ENCODE measurements at places on chromosomes 4 and X. TPM values are rescaled to one million over a fixed set of nuclear protein-coding genes. Genes with fewer than 3 reads are reported as not detected.

Gene CTSO
- total RNA-seq, result 6.5 TPM

Gene EMD
- total RNA-seq, result 23.0 TPM

Gene MAGEB17
- total RNA-seq, result not detected

Gene CYBB
- not detected for total RNA-seq

Gene RTL3
- not detected for total RNA-seq

Gene PF4V1
- total RNA-seq, result 10.6 TPM

Gene SLC10A4
- not detected for total RNA-seq

Gene SPACA5
- total RNA-seq, result not detected

Gene CACNA1F
- not detected for total RNA-seq

Gene ZFYVE28
- 5.9 TPM for total RNA-seq

Gene SLC38A5
- total RNA-seq, result 21.9 TPM

Gene WAS
- not detected for total RNA-seq

Gene GAGE2A
- not detected for total RNA-seq

Gene DMRTC1
- not detected for total RNA-seq

Gene AKAP17A
- 20.9 TPM for total RNA-seq

Gene SMIM10
- 2.3 TPM for total RNA-seq

Gene GUCY1B1
- 0.38 TPM for total RNA-seq

Gene SSX2B
- not detected for total RNA-seq

Gene ARAF
- 10.1 TPM for total RNA-seq

Gene LRCH2
- 3.2 TPM for total RNA-seq

Gene RELL1
- 80.5 TPM for total RNA-seq

Gene CXXC4
- total RNA-seq, result not detected

Gene FAM9B
- not detected for total RNA-seq

Gene FHDC1
- under 0.01 TPM for total RNA-seq

Gene HERC6
- total RNA-seq, result 3.2 TPM

Gene FGF2
- total RNA-seq, result 17.8 TPM
